ENCODE measurements at places on chromosomes 4 and X.

GRCh38 chr4:124121461-124121971 is 591.0 kb downstream of the ANKRD50 start:
- DNase-seq: no peak

DNA sequence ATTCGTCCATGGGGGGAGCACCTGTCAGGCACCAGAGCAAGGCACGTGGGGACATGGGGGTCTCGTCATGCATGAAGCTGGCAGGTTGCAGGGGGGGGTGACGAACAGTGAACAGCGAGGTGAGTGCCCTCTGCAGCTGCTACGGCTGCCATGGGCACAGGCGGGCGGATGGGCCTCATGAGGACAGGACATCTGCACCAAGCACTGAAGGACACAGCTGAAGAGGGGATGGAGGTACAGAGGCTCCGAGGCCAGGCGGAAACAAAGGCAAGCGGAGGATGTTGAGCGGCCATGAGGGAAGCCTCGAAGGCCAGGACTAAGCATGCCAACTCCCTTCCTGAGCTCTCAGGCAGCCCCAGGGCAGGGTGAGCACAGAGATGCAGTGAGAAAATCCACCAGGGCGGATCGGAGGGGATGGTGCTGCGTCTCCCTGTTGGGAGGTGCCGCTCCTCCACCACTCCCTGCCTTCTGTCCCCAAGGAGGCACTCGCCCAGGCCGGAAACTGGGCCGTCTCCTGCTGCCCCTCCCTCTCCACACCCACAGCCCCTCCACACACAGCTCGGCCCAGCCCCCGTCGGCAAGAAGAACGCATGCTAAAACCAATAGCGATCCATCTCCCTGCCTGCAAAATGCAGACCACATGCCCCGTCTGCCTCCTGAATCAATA is 24.6 kb downstream of the ABLIM2 start:
- no peak for DNase-seq

DNA sequence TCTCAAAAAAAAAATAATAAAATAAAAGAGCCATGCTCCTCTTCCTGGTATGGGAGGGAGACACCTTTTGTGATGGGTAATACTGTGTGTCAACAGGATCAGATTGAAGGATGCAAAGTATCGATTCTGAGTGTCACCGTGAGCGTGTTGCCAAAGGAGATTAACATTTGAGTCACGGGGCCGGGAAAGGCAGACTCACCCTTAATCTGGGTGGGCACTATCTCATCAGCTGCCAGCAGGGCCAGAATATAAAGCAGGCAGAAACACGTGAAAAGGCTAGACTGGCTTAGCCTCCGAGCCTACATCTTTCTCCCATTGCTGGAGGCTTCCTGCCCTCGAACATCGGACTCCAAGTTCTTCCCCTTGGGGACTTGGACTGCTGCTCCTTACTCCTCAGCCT is 95.4 kb downstream of the SHOX start:
- DNase-seq: no peak

DNA sequence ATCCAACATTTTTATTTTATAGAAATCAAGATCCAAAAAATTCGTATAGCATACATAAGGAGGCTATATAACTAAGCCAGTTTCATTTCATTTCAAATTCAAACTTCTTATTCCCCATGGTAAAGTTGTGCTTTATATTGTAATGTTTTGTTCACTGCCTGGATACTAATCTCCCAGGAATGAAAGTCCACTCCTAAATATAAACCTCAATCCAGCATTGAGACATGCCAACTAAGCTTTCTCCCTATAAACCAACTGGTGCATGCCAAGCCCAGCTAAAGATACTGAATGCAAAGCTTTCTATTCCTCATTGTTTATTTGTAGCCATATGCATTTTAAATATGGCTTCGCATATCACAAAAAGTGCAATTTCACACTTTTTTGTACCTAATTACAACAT is 63.8 kb upstream of the INPP4B start:
- DNase-seq: no peak

GRCh38 chr4:155543126-155543765 is 123.4 kb upstream of the GUCY1A1 start:
- no peak for DNase-seq
